Motor neuron (in vitro differentiated cells): ENCODE measurements at places on chromosomes 4 and X. TPM values are rescaled to one million over a fixed set of nuclear protein-coding genes. Genes with fewer than 3 reads are reported as not detected.

GRCh38 chr4:6962211-6963041 is 52.8 kb downstream of the TBC1D14 start:
- no peak for ATAC-seq

- no peak for ATAC-seq
These were observed 304.9 kb downstream of the UNC5C start for GRCh38 chr4:95243892-95244291.

DNA sequence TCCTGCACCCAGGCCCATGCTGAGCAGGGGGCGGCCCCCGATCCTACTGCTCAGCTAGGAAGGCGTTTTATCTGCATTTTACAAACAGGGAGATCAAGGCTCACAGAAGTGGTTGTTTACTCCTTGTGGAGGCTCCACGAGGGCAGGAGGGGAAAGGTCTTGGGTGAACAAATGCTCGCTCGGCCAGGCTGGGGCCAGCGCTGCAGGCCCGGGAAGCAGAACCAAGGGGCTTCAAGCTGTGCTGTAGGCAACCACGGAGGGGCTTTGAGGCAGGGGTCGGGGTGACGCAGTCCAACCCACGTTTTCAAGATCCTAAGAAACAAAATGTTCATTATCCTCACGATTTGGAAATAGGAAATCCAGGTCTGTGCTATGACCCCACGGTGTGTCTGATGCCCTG is 125.8 kb downstream of the HMX1 start:
- no peak for ATAC-seq

BEX3 gene
- total RNA-seq, result 346 and 421 TPM in 2 replicates

GRCh38 chr4:121255986-121256750 is 92.0 kb upstream of the TNIP3 start:
- ATAC-seq, result peak; percentile 92

GRCh38 chr4:7537853-7538400 is 103.2 kb upstream of the PSAPL1 start:
- ATAC-seq, result no peak

GRCh38 chr4:77349796-77350195 is 192.8 kb downstream of the CCNG2 start:
- no peak for ATAC-seq

DNA sequence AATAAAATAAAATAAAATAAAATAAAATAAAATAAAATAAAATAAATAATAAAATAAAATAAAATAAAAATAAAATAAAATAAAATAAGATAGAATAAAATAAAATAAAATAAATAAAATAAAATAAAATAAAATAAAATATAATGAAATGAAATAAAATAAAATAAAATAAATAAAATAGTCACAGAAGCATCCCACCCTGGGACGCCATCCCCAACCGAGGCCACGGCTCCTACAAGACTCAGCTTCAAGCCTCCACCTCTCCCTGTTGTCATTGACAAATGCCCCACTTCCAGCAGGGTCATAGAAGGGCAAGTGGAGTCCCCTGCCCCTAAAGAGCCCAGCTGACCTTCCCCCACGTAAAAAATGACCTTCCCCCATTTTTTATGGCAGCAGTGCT is 30.2 kb downstream of the CRLF2 start:
- no peak for ATAC-seq

GRCh38 chr4:112508356-112508755 is 7.6 kb downstream of the NEUROG2 start:
- no peak for ATAC-seq

SLC10A3 gene
- 9.8 and 13.8 TPM in 2 replicates for total RNA-seq

DNA sequence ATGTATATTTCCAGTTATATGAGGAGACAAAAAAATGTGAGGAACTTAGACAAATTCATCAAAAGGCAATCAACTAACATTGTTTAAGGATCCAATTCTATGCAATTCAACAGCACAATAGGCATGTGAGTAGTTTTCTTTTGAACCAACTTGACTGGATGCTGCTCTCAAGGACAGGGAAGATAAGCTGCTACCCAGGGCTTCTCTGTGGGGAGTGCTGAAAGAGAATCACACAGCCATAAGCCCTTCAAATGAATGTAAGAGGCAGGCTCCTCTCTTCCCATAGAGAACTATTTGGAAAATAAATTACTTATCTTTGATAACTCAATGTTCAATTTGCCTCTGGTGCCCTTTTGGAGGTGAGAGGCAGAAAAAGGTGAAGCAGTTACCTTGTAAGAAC is 1413.6 kb downstream of the PCDH7 start:
- ATAC-seq, result no peak

DNA sequence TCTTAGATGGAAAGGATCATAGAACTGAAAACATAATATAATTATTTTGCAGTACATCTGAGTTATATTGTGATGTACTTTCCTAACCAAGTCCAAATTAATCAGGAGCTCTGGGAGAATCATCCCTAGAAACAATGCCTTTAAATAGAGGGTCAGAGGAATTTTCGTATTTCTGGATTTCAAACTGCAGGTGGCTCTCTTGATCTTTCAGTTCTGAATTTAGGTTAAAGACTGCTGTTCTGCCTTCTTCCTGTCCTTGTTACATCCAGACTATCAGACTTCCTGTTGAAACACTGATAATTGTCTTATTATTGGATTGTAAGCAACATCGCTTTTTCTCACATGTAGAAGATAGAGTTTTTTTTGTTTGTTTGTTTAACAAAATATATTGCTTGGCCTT is 142.7 kb downstream of the RPA4 start:
- ATAC-seq, result no peak

DNA sequence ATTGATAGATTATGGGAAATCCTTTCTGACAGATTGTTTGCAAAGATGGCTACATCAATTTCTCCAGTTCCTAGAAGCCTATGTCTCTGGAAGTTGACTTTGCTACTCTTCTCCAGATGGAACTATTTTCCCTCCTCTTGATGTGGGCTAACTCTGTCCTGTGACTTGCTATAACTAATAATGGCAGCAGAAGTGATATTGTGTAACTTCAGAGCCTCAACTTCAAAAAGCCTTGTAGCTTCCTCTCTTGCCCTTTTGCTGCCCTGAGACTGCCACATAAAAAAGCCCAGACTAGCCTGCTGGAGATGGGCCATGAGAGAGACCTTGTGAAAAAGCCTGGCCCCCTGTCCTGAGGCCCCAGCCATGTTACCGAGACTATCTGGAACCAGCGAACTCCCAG is 210.7 kb upstream of the SLC7A11 start:
- no peak for ATAC-seq

RNF150 gene
- 30.2 TPM in 2 replicates for total RNA-seq

- ATAC-seq, result peak; percentile 98
These were observed 220.4 kb downstream of the SPRY1 start for GRCh38 chr4:123616951-123617461.

SPANXB1 gene
- not detected in 2 replicates for total RNA-seq

OTC gene
- 0.13 TPM in 1 of 2 replicates, not detected in the other for total RNA-seq

- ATAC-seq, result no peak
These were observed 74.4 kb upstream of the PRKX start for GRCh38 chrX:3787856-3788255.

GRCh38 chr4:152523731-152524130 is 12.2 kb downstream of the FBXW7 start:
- ATAC-seq, result no peak

CXCL10 gene
- 0.32 TPM in 1 of 2 replicates, not detected in the other for total RNA-seq

GRCh38 chr4:1776521-1777161 is 16.5 kb upstream of the FGFR3 start:
- no peak for ATAC-seq

DNA sequence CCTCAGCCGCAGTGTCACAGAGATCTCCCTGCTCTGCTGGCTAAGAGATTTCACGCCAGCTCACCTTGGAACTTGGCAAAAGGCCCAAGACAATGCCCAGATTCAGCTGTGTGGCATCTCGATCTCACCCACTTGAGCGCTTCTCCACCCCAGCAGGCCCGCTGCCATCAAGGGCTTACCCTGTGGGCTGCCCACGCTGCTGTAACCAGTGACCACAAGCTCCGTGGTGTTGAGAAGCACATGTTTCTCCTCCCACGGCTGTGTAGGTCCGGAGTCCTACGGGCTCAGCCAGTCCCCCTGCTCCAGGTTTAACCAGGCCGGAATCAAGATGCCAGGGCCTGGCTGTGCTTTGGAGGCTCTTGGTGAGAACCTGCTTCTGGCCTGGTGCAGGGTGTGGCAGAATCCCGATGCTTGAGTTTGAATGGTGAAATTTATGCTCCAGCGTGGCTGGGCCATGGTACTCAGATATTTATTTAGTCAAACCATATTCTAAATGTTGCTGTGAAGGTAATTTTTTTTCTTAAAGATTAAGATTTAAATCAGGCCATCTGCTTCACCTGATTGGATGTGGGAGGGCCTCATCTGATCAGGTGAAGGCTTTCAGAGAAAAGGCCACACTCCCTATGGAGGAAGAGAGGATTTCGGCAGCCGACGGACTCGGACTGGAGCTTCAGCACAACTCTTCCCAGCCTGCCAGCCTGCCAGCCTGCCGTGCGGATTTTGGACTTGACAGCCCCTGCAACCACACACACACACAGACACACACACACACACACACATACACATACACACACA is 24.8 kb upstream of the ADRA2C start:
- ATAC-seq, result no peak

NPY1R gene
- not detected in 2 replicates for total RNA-seq

- ATAC-seq, result no peak
These were observed 1.1 kb upstream of the MRPL1 start for GRCh38 chr4:77861495-77861894.

GRCh38 chrX:27680726-27681125 is 90.6 kb downstream of the DCAF8L2 start:
- no peak for ATAC-seq

- ATAC-seq, result peak; percentile 65
These were observed 107.8 kb upstream of the FMR1 start for GRCh38 chrX:147803948-147804347.

DNA sequence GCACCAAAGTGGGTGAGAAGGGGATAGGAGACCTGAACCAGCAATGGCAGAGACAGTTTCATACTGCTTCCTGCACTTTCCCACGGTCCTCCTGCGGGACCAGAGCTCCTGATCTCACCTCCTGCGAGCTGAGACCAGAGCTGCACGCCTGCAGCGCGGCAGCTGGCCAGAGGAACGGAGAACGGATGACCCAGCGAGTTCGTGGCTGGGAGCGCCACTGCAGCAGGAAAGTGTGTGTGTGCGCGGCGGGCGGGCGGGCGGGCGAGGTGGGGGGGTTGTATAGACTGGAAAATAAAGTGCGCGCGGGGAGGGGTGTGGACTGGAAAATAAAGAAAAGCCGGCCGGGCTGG is 16.5 kb downstream of the MCF2 start:
- ATAC-seq, result peak; percentile 54

RP2 gene
- total RNA-seq, result 10.8 and 11.4 TPM in 2 replicates

XAGE1A gene
- total RNA-seq, result not detected in 2 replicates

DNA sequence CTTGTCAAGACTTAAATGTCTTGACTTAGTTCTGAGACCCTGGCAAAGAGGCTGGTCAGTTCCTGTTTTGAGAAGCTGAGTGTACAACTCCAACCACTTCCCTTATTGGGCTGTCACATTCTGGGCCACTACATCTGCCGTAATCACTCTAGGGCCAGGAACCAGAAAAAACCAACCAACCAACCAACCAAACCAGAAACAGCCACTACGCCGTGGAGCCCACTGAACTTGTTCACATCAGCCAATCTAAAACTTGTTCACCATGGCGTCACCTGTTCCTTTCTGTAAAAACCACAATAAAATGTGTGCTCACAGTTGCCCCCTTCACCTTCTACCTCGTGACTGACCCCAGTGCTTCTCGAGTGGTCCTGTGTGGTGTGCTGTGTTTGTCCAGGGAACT is 107.3 kb downstream of the JADE1 start:
- ATAC-seq, result no peak

GRCh38 chrX:2767631-2768455 is 16.0 kb downstream of the XG start:
- ATAC-seq, result peak; percentile 66

DNA sequence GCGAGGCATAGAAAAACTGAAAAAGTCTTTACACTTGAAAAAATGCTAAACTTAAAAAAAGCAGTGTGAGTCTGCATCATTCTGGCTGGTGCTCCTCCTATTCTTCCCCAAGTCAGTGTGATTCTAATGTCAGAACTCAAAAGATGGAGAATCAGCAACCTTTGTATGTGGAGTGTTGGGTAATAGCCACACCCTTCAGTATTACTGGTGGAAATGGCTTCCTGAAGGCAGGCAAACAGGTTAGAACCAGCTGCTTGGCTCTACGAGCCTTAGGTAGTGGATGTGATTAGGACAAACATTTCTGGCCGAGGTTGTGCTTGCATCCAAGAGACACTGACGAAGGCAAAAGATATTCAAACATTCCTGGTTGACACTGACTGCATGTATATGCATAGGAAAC is 353.4 kb upstream of the TACR3 start:
- no peak for ATAC-seq

DNA sequence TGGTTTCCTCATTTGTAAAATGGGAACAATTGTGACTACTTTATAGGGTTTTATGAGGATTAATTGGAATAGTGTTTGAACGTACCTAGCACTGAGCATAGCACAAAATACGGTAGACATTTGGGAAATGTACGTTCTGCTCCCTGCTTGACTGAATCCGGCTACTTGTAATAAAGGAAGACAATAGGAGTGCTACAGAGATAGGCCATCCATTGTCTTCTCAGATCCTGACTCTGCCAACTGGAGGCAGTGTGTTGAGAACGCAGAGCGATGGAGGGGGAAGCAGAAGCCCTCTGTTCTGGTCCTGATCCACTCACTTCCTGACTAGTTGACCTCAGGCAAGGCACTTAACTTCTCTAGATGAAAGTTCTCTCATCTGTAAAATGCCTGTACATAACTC is 26.4 kb downstream of the ENPP6 start:
- no peak for ATAC-seq

DNA sequence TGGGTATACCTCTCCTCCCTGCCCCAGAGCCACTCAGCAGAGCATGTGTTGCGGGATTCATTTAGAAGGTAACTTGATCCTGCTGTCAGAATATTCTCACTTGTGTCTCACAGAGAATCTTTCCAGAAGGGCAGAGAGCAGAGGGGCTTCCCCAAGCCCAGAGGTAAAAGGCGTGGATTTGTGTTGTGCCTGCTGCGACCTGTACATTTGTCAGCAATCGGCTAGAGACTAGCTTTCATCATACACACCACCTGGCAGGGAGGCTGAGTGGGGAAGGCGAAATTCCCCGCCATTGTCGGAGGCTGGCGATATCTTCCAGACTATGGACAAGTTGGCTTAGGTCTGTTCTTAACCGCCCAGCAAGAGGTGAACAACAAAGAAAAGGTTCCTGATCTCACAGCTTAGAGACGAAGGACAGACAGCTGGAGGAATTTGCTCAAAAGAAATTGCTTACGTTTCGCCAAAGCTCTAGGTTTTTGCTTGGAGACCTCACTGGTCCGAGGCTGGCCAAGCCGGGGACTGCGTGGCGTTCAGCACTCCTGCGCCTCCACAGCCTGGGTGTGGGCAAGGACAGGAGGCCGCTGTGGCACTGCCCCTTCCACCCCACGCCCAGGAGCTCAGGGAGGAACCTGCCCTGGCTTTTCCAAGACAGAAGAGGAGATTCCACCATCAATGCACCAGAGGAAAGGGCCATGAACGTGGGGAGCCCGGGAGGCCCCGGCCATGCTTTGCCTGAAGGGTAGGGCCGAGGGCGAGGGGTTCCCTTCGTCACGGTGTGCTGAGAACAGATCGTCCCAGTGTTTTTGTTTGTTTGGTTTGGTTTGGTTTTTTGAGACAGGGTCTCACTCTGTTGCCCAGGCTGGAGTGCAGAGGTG is 69.4 kb downstream of the DCTD start:
- no peak for ATAC-seq

- no peak for ATAC-seq
These were observed 38.2 kb downstream of the METTL14 start for GRCh38 chr4:118723369-118723768.

CSN1S1 gene
- total RNA-seq, result not detected in 2 replicates

- ATAC-seq, result peak; percentile 40
These were observed 224.6 kb downstream of the SOWAHB start for GRCh38 chr4:76673362-76673761.

KCTD8 gene
- total RNA-seq, result not detected in 2 replicates

GRCh38 chr4:122346503-122346902 is 32.3 kb upstream of the ADAD1 start:
- no peak for ATAC-seq
